D721Med (cell line): ENCODE measurements at places on chromosomes 2 and 18.

GRCh38 chr2:209687323-209687969, 84.2 kb upstream of the UNC80 start:
- DNase-seq, result no peak

GRCh38 chr2:40155728-40156127, 296.2 kb downstream of the SLC8A1 start:
- DNase-seq, result no peak

- no peak for DNase-seq
These were observed 34.5 kb downstream of the STK39 start for GRCh38 chr2:168212866-168213265.

DNA sequence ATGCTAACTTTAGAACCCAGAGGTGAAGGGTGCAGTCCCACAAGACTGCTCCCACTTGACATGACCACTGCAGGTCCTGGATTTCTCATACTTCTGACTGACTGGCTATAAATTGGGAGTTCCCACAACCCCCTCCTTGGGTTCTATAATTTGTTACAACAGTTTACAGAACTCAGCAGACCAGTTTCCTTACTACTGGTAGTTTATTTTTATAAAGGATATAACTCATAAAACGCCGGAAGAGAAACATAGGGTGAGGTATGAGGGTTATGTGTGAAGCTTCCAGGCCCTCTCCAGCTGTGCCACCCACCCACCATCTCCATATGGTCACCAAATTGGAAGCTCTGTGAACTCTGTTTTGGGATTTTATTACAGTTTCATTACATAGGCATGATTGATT, 839.6 kb downstream of the TSN start:
- no peak for DNase-seq

GRCh38 chr18:78861116-78861515, 118.5 kb upstream of the SALL3 start:
- no peak for DNase-seq

DNA sequence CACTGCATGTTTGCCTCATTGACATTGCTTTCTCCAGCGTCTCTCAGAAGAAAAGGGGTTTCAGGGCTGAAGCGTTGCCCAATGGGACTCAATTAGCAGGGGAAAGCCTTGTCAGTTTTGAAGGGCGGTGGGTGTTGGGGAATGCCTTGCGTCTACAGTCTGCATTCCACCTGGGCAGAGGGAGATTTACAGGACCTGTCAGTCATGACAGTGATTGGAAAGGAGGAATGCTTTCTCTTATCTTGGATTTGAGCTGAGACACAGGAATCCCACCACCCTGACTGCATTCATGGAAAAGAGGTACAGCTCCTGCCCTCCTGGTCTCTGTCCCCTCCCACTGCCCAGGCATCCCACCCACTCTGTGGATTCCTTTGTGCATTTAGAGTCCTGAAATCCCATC, 123.9 kb downstream of the ACKR3 start:
- DNase-seq, result no peak

GRCh38 chr18:48473816-48474215, 64.6 kb upstream of the ZBTB7C start:
- DNase-seq, result no peak

DNA sequence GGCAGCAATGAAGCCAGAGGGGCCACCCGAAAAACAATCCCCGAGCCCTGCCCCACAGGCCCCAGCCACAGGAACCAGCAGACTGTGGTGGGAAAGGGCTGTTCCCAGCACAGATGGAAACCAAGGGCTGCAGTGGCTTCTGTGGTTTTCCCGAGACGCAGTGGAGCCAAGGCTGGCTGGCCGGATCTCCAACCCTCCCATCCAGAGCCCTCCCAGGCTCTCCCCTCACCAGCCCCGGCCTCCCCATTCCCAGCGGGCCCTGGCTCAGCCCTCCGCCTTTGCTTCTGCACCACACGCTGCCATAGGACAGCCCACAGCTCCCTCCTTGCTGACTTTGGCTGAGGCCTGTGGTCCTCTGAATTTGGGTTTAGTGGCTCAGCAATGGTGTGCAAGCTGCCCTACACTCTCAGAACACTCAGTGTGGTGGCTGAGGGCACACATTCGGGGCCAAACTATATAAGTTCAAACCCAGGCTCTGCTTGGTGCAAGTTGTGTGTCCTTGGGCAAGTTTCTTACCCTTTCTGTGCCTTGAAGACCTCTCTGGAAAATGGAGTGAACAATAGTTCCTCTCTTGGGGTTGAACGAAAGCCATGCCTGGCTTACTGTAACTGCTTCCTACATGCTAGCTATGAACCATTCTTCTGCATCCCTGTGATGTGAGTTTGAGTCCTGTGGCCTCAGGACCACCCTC, 200.1 kb downstream of the SMAD7 start:
- DNase-seq, result no peak

DNA sequence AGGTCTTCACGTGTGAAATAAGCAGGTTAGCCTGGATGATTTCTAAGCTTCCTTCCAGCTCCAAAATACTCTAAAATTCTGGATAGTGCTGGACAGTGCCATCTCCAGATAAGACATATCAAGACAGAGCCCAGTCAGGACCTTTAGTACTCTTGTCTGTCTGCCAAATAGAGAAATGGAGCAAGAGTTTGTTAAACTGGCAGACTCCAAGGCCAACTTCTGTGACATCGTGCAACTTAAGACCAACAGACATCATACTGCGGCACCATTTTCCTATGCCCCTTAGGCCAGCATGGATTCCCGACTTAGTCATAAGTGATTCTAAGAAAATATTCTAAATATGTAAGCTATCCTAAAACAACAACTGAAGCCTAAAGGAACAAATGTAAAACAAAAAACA, 118.6 kb downstream of the RBMS1 start:
- no peak for DNase-seq

DNA sequence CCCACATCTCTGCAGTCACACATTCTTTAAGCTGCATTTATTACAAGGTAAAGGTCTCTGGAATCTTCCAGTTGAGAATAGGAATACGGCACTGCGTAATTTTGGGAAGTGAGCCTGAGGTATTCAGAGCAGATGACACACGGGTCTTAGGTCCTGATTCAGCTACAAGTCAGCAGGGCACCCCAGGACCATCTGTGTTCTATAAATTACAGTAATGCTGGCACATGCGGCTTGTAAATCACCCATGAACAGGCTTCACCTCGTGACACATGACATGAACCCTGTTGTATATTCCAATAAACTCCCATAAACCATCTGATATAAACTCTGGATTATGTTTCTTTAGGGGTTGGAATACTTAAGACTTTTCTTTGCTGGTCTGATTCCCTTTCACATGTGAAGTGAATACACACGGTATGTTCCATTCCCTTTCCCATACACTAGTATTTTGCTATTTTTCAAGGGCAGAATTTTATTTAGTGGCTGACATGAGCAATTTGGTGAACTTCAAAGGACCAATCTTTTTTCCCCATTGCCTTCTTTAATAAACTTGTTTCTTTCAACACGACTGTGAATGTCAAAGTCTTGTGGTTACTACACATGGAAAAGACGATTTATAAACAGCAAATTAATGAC, 298.6 kb downstream of the MEIS1 start:
- DNase-seq, result no peak

- DNase-seq, result no peak
These were observed 4.2 kb downstream of the RPRM start for GRCh38 chr2:153474407-153474806.

GRCh38 chr2:17719562-17720371, 33.8 kb downstream of the SMC6 start:
- no peak for DNase-seq

DNA sequence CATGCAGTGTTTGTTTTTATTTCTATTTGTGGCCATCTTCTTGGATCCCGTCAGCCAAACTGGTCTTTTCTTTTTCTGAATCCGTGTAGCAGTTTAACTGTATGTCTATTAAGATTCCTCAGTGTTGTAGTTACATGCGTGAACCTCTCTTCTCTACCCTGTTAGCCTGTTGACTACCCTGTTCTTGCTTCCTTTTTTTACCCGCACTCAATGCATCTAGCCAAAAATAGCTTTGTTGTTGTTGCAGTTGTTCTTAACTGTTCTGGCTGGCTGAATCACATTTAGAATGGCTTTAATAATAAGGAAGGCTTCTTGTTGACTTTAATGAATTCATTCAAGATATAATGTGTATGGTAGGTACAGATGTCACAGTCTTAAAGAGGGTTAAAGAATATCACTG, 137.1 kb downstream of the LCLAT1 start:
- no peak for DNase-seq

- DNase-seq, result no peak
These were observed 1.6 kb downstream of the EHD3 start for GRCh38 chr2:31235504-31235902.

GRCh38 chr18:62407660-62408059, 82.5 kb downstream of the TNFRSF11A start:
- no peak for DNase-seq

GRCh38 chr2:200155652-200156051, 150.8 kb upstream of the SPATS2L start:
- no peak for DNase-seq

GRCh38 chr2:113895819-113896563, 6.1 kb downstream of the ACTR3 start:
- DNase-seq, result no peak

- DNase-seq, result no peak
These were observed 166.1 kb downstream of the CLIP4 start for GRCh38 chr2:29281086-29281915.

GRCh38 chr18:43847164-43848091, 570.1 kb upstream of the SYT4 start:
- no peak for DNase-seq

- no peak for DNase-seq
These were observed 222.9 kb downstream of the SNTG2 start for GRCh38 chr2:1173528-1173927.

- DNase-seq, result no peak
These were observed 96.0 kb downstream of the INHBB start for GRCh38 chr2:120441744-120442471.

DNA sequence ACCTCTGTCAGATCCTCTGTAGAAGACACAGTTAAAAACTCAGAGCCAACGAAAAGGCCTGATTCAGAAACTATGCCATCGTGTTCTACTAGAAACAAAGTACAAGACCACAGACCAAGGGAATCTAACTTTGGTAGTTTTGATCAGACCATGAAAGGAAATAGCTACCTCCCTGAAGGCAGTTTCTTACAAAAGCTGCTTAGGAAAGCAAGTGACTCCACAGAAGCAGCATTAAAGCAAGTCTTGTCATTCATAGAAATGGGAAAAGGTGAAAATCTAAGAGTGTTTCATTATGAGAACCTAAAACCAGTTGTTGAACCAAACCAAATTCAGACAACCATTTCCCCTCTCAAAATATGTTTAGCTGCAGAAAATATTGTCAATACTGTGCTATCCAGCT, 58.2 kb downstream of the FSIP2 start:
- no peak for DNase-seq

DNA sequence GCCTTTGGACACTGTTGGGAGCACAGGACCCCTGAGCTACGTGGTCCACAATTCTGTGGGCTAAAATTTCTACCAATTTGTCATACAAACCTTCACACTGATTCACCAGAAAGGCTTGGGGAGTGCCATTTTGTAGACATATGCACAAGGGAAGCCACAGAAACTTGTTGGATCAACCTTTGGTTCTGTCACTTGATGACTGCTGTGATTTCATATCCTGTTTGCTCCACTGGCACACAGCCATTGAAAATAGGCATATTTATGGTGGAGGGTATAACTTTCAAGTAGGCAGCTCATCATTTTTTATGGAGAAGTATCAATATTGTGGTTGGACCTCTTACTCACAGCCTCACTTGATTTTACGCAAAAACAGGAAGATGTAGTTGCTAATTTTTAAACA, 10.5 kb downstream of the NAPG start:
- no peak for DNase-seq

- DNase-seq, result no peak
These were observed 31.0 kb downstream of the CYBRD1 start for GRCh38 chr2:171553236-171553635.

GRCh38 chr2:240432820-240433801, 2.4 kb upstream of the GPC1 start:
- DNase-seq, result no peak

DNA sequence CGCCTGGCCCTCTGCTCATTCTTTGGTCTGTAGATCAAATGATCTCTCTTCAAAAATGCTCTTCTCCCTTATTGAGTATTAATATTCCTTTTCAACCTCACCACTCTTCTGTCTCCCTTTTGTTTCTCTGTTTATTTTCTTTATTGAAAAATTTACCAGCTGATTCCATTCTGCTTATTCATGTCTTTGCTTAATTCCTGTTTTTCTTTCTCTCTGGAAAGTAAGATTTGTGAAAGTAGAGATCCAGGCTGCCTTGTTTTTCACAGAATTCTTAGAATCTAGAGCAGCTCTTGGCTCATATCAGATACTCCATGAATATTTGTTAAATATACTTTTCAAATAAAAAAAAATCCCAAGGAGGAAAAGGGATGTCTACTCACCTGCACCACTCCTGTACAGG, 157.0 kb downstream of the DOCK10 start:
- no peak for DNase-seq

DNA sequence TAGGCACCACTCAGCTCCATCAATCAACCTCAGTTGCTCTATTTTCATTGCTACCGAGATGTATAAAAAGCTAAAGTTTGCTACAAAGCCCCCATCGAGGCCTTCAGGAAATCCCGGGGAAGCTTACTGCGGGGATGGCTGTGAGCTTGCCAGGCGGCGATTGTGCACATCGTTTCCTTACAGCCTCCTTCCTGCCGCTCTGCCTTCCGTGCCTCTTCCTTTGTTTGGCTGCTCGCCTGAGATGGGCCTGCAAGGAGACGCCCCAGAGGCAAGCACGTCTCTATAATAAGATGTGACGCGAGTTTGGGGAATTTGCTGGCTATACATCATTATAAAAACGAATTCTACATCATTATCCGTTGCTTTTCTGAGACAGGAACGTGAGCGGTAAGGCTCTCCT, 41.6 kb downstream of the DHRS9 start:
- DNase-seq, result no peak

DNA sequence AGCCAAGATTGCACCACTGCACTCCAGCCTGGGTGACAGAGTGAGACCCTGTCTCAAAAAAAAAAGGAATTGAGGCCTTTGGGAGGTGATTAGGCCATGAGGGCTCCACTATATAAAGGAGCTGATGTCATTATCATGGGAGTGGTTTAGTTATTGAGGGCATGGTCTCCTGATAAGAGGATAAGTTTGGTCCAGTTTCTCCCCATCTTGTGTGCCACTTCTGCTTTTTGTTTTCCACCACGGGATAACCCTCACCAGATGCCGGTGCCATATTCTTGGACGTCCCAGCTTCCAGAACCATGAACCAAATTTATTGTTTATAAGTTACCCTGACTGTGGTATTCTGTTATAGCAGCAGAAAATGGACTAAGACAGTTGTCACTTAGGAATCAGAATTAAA, 125.8 kb downstream of the C1D start:
- no peak for DNase-seq

GRCh38 chr2:137321566-137321965, 556.2 kb downstream of the THSD7B start:
- no peak for DNase-seq

DNA sequence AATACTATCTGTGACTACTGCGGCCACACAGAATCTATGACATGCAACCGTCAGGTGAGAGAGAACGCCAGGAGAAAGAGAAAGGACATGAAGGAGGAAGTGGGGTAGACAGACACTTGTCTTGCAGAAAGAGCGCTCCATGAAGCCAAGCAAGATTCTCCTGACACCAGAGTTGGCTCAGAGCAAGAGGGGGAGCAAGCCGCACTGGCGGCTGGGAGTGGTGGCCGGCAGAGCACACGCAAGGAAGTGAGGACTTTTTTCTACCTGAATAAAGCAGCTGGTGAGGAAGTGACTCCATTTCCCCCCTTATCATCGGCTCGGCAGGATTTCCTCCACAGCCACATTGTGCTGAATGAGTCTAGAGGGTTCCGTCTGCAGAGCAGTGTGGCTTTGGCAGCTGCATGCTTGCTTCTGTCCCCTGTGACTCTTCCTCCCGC, 181.6 kb downstream of the BCL2 start:
- no peak for DNase-seq

GRCh38 chr2:161423421-161424393, 7.6 kb downstream of the TBR1 start:
- DNase-seq, result no peak
